ENCODE measurements at places on chromosomes 2 and 18.

- DNase-seq = no peak
Observed at GRCh38 chr2:214902286-214902685, 92.8 kb upstream of the BARD1 start.

GRCh38 chr2:199910338-199911051 is 598 bp upstream of the C2orf69 start:
- DNase-seq = no peak

DNA sequence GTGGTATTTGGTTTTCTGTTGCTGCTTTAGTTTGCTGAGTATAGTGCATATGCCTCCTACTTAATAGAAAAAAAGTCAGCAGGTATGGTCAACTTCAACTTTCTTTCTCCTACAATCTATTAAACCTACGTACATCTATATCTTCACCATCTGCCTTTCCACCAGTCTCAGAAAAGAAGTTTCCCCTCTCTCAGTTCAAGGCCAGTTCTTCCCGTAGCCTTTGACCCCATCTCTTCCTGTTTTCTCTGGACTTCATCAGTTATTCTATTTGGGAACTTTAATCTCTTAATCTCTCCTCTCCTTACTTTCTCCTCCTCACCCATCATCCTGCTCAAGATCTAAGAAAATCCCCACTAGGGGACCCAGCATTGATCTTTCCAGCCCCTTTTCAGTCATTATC is 5.7 kb downstream of the PTRHD1 start:
- no peak for DNase-seq

DNA sequence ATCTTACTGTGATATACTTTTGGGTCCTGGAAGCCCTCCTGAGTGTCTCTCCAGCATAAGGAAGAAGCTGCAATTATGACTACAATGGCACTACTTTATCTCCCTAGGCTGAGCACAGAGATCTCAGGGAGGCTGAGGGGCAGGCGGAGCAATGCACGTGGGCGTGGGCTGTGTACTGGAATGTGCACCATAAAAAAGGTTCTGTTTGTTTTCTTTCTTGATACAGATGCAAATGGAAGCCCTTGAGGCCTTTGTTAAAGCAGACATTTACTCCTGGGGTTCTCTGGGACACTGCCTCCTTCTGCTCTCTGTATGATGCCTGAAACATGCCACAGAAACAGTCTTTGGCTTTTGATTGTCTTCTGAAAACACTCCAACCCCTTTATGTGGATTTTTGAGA is 79.1 kb upstream of the DLX2 start:
- no peak for DNase-seq

- no peak for DNase-seq
Observed at GRCh38 chr2:179104736-179105135, 54.8 kb upstream of the CCDC141 start.

GRCh38 chr18:58186258-58186948 is 142.4 kb downstream of the NEDD4L start:
- DNase-seq = no peak

All from left forelimb (tissue), 1 donor.